Stimulated activated CD4-positive, alpha-beta T cell treated with anti-CD3 and anti-CD28 coated beads, Interleukin-2, amount 100 ng/mL, for 4 hours (primary cell): ENCODE measurements at places on chromosomes 11 and 22.

GRCh38 chr22:21054714-21055563 lies 9.2 kb downstream of the LRRC74B start:
- no peak for DNase-seq

GRCh38 chr22:43693249-43693648 lies 118.9 kb downstream of the EFCAB6 start:
- DNase-seq = no peak

GRCh38 chr22:23245799-23246136 lies 65.5 kb downstream of the BCR start:
- no peak for DNase-seq

DNA sequence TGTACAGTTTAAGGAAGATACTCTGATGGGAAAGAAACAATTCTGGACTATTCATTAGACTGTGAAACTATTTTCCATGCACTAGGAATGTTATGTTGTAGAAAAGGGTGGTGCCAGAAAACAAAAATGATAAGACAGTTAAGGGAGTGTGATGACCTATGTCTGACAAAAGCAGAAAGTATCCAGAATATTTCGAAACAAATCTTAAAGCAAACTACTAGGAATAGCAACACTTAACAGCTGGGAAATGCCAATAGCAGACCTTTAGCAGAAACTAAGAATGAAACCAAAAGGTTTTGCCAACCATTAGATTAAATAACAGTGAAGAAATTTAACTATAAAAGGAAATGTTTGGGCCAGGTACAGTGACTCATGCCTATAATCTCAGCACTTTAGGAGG lies 3.3 kb upstream of the ARHGAP20 start:
- DNase-seq = no peak
